ENCODE measurements at places on chromosomes 16 and 17.
A peak's percentile ranks its signal among the peaks of the same experiment; 100 is the strongest.

GRCh38 chr17:13879961-13880466, 189.3 kb upstream of the COX10 start:
- DNase-seq: no peak

- DNase-seq: no peak
Observed at GRCh38 chr17:21425736-21426135, 49.6 kb downstream of the KCNJ12 start.

DNA sequence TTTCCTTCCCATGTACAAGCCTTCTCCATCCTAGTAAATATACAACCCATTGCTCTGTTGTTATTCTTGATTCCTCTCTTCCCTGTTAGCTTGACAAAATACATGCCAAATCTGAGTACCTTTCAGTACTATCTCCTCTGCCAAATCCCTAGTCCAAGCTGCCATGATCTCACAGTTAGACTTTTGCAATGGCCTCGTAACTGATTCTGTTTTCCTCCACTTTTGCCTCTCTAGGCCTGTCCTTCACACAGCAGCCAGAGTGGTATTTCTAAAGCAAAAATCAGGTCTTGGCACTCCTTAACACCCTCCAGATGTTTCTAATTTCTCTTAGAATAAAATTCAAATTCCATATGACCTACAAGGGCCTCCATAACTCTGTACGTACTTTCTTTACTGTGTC, 153.0 kb upstream of the RBL2 start:
- no peak for DNase-seq

DNA sequence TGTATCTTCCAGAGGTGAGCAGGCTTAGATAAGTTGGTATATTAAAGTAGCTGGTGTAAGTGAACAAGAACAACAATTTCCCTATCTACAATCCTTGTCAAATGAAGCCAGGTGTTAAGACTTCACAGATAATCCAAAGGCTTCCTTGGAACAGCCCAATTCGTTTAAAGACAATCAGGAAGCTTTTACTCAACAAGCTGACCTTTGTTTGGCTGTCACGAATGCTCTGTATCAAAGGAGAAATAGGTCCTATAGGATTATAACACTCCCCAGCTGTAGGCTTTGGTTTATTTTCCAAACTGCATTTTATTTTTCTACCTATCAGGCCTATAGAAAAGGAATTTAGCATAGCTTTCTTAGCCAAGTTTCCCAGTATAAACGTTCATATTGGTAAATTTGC, 766.5 kb upstream of the GOT2 start:
- DNase-seq: no peak

- DNase-seq: no peak
Observed at GRCh38 chr16:86248310-86248905, 261.9 kb upstream of the FOXF1 start.

DNA sequence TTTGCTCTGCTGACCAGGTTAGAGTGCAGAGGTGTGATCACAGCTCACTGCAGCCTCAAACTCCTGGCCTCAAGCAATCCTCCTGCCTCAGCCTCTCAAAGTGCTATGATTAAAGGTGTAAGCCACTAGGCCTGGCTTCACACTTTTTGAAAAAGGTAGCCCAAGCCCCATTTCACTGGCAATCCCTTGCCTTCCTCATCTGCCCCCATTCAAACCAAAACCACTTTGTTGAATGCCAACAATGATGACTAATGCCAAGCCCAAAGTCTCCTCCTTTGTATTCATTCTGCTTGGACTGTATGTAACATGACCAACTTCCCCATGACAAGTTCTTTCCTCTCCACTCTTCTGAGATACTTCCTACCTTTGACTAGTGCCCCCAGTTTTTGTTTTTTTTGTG, 33.1 kb downstream of the N4BP1 start:
- peak; percentile 48 for DNase-seq

DNA sequence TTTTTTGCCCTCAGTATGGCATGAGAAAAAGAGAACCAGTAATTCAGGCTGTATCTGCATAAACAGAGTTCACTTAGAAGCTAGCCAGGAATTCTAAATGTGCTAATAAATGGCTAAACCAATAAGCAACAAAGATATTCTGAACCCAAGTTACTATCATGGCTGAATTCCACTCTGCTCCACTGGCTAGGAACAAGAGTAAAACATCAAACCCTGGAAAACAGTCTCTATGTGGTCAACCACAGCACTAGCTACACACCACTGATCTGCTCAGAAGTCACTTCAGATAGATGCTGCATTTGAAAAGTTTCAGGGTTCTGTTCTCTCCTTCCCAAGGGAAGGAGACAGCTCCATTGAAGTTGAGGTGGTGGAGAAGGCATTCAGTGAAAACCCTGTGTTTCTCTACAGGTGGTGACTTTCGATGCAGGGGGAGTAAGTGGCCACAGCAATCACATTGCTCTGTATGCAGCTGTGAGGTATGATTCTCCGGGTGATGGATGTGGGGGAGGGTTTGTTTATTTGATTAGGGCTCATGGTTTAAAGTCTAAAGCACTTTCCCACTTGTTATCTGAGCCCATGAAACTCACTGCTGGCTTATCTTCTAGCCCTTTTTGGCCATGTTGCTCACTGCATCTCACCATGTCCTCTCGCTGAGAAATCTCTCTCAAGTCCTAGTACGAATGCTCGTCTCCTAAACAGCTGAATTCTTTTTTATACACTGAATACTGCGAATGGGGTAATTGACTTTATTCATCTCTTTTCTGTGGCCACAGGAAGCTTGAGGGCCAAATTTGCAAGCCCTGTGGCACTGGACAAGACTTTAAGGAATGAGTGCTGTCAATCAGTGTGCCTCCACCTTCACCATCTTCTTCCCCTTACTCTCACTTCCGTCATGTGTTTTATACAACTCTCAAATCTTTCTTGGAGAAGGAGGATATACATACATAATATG, 39.9 kb downstream of the CENPV start:
- DNase-seq: no peak

- no peak for DNase-seq
Observed at GRCh38 chr17:19752216-19753050, 4.3 kb upstream of the ALDH3A1 start.

GRCh38 chr17:64494121-64494520, 2.7 kb downstream of the POLG2 start:
- DNase-seq: no peak

DNA sequence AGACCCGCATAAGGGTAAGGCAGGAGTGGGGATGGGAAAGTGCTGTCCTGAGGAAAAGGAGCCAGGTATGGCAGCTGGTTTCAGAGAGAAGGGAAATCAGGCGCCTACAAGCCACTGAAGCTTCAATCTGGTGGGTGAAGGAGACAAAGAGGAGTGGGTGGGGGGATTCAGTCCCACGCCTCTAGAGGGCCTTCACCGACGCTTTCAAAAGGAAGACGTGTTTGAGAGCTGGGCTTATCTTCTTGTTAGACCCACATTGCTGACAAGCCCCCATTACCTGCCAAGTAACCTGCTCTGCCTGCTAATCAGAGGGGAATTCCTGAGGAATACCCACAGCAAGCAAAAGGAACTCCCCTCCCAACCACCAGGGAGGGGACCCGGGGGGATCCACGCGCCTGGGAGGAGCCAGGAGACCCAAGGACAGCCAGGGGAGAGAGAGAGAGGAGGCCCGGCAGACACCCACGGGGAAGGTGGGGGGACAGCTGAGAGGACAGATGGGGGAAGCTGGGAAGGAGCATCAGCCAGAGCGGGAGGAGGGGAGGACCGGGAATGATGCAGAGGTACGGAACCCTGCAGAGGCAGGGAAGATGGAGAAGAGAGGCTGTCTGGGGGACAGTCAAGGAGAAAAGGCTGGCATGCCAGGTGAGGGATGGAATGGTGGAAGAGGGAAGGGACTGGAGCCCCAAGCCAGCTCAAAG, 1.0 kb downstream of the MTMR4 start:
- DNase-seq: no peak

DNA sequence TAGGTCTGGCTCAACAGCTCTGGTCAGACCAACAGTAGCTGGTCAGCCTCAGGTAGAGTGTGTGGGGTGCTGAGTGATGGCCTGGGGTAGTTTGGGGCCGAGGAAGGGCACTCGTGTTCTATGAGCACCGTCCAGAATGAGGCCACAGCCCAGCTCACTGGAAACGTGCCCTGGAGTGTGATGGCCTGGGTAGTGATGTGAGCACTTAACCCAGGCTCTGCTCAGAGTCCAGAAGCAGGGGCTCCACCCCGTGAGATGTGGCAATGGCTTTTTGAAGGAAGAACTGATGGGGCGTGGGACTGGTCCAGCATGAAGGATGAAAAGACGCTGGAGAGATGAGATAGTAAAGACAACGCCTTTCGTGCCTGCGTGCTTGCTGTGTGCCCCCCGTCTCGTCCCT, 35.3 kb downstream of the NTN1 start:
- no peak for DNase-seq

DNA sequence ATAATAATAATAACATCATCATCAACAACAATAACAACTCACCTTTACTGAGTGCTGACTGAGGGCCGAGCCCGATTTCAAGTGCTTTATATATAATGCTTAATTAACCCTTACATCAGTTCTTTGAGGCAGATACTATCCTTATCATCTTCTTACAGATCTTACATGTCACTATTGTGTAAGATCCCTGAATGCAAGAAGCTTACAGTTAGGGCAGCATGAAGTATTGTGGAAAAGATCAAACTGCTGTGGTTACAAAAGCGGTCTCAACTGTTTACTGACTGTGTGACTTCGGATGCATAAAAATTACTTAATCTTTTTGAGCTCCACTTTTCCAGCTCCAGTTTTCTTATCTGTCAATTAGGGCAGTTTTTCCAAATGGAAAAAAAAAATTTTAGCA, 3.3 kb downstream of the VAT1 start:
- DNase-seq: no peak

DNA sequence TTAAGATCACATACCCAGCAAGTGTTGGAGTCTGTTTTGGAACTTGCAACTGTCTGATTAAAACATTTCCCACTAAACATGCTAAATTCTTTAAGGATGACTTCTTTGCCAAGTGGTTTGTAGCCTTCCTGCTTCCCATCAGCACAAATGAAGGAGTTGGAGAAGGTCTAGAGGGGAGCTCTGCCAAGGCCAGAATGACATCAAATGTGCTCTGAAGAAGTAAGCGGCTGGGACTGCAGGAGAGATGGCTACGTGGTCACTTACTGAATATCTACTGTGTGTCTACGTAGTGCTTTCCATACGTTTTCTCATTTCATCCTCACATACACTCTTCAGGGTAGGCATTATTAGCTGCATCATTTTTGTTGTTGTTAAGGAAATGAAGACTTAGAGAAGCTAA, 135.7 kb upstream of the NLRP1 start:
- no peak for DNase-seq
